ENCODE measurements at places on chromosomes 7 and 10.

DNA sequence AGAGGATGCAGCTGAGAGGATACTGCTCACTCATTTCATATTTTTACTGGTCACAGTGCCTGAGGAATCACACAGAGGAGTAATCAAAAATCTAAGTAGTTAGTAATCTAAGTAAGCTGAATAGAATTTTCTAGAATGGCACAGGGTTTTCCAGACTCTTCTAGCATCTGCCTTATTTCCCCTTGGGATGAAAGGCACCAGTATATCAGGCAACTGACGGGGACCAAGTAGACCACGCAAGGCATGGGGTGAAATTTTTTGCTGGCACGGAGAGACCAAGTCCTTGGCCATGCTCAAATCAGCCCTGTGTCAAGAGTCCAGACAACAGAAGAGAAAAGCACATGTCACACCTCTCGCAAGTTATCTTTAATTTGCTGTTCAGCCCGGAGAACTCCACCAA lies 14.2 kb downstream of the NCOA4 start:
- DNase-seq, result no peak

GRCh38 chr10:21495002-21495751 lies 30.3 kb downstream of the SKIDA1 start:
- DNase-seq, result no peak

GRCh38 chr10:103334567-103334966 lies 16.4 kb downstream of the PCGF6 start:
- DNase-seq, result no peak

DNA sequence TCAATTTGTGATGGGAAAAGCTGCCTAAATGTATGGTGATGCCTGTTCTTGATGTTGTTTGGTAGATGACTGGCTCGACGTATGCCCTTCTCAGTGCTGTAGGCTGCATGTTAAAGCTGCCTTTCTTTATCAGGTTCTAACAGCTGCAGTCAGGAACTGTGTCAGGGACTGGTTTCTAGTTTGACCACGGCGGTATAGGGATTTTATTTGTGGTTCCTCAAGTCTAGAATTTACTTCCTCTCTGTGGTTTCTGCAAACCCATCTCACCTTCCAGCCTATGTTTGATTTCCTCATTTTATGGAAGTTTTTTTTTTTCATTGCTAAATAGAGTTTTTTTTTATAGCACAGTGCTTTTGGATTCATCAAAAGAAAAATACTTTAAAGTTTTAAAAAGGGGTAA lies 26.5 kb downstream of the LMTK2 start:
- DNase-seq, result no peak

DNA sequence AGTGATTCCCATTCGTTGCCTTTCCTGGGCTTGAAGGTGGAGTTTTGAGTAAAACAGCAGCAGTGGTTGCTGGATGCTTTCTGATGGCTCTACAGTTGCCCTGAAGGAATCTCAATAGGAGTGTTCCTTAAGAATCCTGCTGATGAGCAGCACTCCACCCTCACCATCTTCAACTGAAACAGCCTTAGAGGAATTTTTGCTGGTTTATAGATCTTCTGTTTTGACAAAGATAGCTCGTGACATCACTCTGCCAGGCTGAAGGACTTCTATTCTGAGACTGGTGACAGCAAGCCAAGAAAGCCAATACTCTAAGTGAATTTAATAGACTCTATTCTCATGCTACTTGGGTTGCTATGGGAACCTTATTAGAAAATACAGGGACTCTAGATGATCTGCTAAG lies 1014.7 kb downstream of the NRG3 start:
- no peak for DNase-seq

DNA sequence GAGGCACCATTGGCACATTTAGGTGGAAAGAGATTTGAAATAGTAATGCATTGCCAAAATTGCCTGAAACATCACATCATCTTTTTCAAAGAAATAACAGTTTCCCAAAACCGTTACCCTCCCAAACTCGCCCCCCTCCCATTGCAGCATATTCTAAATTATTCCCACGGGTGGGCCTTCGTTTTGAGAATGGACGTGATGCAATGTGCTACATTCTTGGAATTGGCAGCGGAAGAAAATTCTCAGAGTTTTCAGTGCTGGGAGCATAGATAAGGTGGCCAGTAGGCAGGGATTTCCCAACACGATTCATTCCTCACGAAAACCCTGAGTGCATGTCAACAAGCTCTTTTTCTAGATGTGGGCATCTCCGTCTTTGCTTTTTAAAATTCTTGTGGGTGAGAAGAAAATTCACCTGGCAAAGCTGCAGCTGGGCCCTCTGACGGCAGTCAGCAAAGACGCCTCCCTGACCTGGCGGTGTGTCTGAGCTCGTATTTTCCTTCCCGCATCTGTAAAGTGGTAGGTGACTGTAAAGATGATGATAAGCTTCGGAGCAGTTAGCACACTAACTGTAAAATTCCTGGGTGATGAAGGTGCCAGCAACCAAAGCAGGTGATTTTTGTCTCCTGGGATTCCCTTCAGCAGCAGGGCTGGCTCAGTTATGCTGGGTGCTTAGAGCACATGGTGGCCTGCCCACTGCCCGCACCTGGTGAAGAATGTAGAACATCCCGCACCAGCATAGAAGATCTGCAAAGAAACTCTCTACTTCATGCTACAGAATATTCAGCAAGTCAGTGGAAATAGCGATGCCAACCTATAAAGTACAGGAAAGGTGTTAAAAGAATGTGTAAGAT lies 141.9 kb upstream of the KLF6 start:
- DNase-seq, result no peak

- DNase-seq, result no peak
Measured at GRCh38 chr10:30579574-30579973, 50.0 kb downstream of the LYZL2 start.

DNA sequence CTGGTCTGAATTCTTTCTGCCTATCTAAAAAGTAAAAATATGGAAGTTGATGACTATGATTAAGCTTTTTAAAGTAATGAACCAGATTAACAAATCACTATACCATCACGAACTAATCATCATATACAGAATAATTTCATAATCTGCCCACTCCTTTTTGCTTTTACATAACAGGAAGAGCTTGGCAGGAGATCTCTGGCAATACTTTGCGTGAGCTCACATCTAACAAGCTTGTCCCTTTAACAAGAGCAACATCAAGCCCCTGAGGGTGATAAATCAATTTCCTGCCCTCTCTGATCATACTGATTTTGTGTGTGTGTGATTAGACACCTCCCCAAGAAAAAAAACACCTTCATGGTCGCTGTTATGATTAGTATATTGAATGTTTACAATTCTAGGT lies 143.5 kb upstream of the ASAH2 start:
- no peak for DNase-seq

- no peak for DNase-seq
Measured at GRCh38 chr10:11454958-11455566, 156.4 kb downstream of the USP6NL start.

DNA sequence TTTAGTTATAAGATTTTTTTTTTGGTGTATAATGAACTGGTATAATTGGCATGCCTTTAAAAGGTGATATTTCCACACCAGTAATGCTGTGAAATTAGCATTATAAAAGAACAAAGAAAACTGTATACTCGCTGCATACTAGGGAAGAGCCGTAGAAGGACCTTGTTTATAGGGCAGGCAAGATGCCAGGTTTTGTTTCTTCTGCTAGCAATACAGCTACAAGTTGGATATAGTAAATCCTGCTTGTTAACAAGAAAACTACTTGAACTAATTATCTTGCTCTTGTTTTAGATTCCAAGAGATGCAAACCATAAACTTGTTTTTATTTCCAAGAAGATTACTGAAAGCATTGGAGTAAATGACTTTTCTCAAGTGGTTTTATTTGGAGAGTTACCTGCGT lies 1.9 kb downstream of the DNAH11 start:
- DNase-seq, result no peak

GRCh38 chr10:69769395-69769992 lies 32.2 kb upstream of the COL13A1 start:
- no peak for DNase-seq

- DNase-seq, result no peak
Measured at GRCh38 chr7:26729150-26729775, 135.1 kb downstream of the SKAP2 start.

GRCh38 chr10:81524467-81524866 lies 350.5 kb upstream of the NRG3 start:
- DNase-seq, result no peak

- DNase-seq, result no peak
Measured at GRCh38 chr7:132286836-132287235, 289.4 kb downstream of the PLXNA4 start.

DNA sequence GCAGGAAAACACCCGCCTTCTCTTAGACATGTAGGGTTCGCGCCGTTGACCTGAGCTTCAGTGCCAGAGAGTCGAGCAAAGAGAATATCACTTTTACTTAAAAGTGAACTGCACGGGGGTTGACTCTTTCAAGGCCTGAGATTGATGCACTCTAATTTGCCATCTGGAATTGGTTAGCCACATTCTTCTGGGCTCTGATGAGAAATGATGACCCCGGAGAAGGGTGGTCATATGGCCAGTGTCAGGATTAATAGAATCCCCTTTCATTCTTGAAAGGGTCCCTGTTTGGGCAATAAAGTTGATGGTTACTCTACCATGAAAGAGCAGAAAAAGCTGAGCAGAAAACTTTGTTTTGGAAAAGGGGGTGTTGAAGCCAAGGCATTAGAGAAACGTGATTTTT lies 31.2 kb downstream of the GRK5 start:
- DNase-seq, result no peak

- no peak for DNase-seq
Measured at GRCh38 chr10:13808556-13809391, 222.0 kb downstream of the PRPF18 start.

Data from activated CD4-positive, alpha-beta T cell treated with anti-CD3 and anti-CD28 coated beads for 4 hours (primary cell).